ENCODE measurements at places on chromosomes 3 and 15.

GRCh38 chr3:62027241-62027640 is 346.1 kb downstream of the FEZF2 start:
- no peak for DNase-seq

DNA sequence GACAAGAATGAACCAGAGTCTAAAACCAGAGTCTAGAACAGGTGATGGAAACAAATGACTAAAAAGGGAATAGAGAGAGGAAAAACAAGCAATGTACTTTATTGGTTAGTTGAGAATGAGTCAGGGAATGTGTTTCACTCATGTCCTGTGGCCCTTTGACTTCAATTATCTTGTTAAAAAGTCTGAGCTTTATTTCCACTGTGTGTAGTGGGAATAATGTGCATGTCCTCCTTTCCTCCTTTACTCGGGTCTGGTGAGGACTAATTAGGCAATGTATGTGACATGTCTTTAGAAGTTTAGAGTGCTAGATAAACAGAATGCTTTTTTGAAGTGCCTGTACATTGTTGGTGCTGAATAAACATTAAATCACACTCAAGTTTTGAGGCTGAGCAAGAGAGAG is 21.3 kb downstream of the LSAMP start:
- no peak for DNase-seq

GRCh38 chr3:10357592-10358308 is 36.8 kb upstream of the SEC13 start:
- no peak for DNase-seq

DNA sequence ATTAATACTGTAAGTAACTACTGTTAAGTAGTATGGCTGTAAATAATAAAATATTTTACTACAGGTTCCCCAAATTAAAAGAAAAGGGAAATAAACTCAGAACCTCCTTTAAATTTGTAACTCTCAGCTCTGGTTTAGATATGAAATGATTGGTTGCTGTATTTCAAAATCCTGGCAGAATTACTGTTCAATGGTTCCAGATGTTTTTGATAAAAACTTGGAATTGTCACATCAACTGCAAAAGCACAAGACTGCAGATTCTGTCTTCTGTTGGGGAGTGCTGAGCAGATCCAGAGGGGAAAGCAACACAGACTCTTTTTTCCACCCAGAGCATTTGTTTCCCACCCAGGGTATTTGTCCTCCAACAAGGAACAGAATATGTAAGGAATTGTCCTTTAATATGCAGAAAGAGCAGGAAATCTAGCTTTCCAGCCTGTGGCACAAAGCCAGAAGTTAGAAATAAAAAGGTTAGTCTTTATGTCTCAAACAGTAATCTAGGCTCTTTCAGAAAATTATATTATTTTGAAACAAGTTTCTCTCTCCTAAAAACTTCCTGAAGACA is 178.1 kb downstream of the KLHL25 start:
- DNase-seq = no peak

- no peak for DNase-seq
Observed at GRCh38 chr15:101489237-101489598, 289 bp downstream of the PCSK6 start.

DNA sequence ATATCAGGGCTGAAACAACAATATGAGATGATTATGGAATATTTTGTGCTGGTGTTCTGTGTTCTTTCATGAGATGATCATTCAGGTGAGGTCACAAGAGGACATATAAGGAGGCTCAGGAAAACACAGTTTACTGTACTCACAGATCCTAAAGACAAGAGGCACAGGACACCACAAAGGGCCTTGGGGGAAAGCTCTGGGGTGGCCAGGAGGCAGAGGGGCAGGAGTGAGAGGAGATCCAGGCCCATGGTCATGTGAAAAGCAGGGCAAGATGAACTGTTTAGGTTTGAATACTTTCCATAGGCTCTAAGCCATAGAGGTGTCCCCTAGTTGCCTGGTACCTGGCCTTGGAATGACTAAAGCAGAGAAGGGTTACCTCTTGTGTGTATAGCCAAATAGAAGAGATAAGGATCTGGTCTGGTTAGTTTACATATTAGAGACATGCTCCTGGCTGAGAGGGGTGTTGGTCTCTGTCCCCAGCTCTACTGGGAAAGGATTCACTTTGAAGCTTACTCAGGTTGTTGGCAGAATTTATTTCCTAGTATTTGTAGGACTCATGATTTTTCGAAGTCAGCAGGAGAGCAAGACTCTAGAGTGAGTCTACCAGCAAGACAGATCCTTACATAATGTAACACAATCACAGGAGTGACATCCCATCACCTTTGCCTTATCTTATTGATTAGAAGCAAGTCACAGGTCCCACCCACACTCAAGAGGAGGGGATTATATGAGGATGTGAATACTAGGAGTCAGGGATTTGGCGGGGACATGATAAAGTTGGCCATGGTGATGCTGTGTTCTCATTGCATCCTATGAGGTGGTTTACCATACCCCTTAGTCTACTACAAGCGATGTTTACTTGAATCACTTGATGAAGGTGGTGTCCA is 11.3 kb upstream of the TM4SF1 start:
- DNase-seq = no peak
